ENCODE measurements at places on chromosomes 1 and 21. TPM values are rescaled to one million over a fixed set of nuclear protein-coding genes. Genes with fewer than 3 reads are reported as not detected.

The SYCP1 gene
- total RNA-seq = not detected

The IL12RB2 gene
- 11.5 TPM for total RNA-seq

DNA sequence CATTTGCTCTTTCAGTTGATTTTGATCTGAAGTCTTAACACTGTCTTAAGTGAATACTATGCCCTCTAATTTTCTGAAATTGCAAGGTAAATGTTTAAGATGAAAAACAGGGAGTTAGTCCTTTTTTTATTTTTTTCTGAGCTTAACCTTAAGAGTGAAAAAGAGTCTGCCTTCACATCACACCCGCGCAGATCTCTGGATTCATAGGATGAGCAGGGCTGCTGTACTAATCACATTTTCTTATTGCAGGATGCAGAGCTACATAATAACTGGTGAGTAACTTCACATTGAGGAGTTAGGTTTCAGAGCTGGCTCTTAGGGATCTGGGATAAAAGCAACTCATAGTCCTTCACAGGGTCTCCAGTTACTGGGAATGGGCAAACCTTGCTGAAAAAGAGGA, 188.7 kb upstream of the ATP1B1 start:
- no peak for DNase-seq

GRCh38 chr1:39656391-39656790, 15.5 kb downstream of the NT5C1A start:
- no peak for DNase-seq

DNA sequence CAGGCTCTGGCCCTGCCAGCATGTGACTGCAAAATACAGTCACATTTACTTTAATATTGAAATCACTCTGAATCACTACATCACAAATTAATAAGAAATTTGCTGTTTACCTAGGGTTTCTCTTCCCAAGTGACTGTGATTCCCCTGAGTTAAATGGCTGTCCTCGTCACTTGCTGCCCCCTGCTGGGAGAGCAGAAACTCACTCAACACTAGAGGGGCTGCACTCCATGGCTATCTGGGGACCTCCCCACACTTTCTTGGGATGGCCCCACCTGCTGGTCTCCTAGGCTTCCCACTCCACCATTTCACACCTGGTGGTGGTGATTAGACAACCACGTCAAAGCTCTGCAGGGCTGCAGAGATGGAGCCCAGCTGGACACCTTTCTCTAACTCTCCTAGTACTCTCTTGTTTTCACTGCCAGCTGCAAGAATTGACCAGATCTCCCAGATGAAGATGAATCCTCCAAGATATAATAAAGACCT, 63.4 kb downstream of the CD2 start:
- peak; percentile 63 for DNase-seq

The AMY1A gene
- total RNA-seq = not detected

DNA sequence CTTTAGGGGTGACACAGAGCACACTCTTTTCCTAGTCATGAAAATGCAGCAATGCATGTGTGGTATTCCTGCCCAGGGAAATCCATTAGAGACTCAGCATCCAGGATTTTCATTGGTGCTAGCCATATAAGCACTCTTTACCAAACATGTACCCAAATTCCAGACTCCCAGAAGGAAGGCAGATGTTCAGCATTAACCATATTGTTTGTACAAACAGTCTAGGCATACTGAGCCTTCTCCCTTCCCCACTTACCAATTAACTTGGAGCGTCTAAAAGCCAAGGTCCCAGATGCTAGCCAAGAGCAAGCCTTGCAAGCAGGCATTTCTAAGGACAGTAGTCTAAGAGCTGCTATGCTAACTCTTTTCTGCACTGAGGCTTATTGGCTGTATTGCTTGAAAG, 27.9 kb downstream of the ZBED6 start:
- DNase-seq = no peak

The B3GALT6 gene
- total RNA-seq = 18.8 TPM

GRCh38 chr1:200857804-200858203, 15.0 kb upstream of the GPR25 start:
- no peak for DNase-seq

The TENT5C gene
- 0.17 TPM for total RNA-seq

The ZBED6 gene
- 32.3 TPM for total RNA-seq

GRCh38 chr1:26690157-26690556, 5.7 kb upstream of the ARID1A start:
- no peak for DNase-seq

GRCh38 chr1:47738560-47739182, 258.5 kb downstream of the TRABD2B start:
- DNase-seq = peak; percentile 32

The VWA1 gene
- 4.1 TPM for total RNA-seq

GRCh38 chr1:245108909-245109308, 45.9 kb upstream of the KIF26B start:
- no peak for DNase-seq
